Activated CD4-positive, alpha-beta T cell treated with anti-CD3 and anti-CD28 coated beads, Interleukin-2, amount 10 ng/mL, durations not matched to agents 24 days and 14 days (primary cell): ENCODE measurements at places on chromosomes 3 and 15. TPM values are rescaled to one million over a fixed set of nuclear protein-coding genes. Genes with fewer than 3 reads are reported as not detected.

LPP gene
- total RNA-seq, result 39.5 and 41.4 TPM in 2 replicates

GRCh38 chr15:76575274-76575673 is 238.7 kb downstream of the ISL2 start:
- H3K27ac ChIP-seq, result no peak overlapping the region
- H3K4me3 ChIP-seq, result no peak overlapping the region
- DNase-seq, result no peak
- no peaks in the 10 kb centered on the region for H3K27me3 ChIP-seq
- H3K4me1 ChIP-seq, result peaks cover 21% of the 10 kb centered on the region

DNA sequence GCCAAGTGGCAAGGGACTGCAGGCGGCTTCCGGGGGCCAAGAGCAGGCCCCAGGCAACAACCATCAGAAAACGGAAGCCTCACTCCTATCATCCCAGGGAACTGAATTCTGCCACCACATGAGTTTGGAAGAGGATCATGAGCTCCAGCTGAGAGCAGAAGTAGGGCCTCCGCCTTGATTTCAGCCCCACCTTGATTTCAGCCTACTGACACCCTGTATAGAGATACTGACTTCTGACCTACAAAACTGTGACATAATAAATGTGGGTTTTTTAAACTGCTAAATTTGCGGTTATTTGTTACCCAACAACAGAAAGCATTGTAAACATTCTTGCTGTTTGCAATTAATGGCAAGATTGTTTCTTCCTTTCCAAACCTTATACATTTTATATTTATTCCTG is 21.6 kb upstream of the RARRES1 start:
- H3K36me3 ChIP-seq, result peaks cover 2% of the 10 kb centered on the region
- no peaks in the 10 kb centered on the region for H3K27me3 ChIP-seq
- H3K4me3 ChIP-seq, result no peak overlapping the region
- DNase-seq, result no peak

GRCh38 chr15:63905558-63906265 is 72.0 kb upstream of the HERC1 start:
- peaks cover 20% of the 10 kb centered on the region for H3K4me1 ChIP-seq
- H3K36me3 ChIP-seq, result no peaks in the 10 kb centered on the region
- H3K27ac ChIP-seq, result peak overlapping the region; percentile 78
- H3K4me3 ChIP-seq, result peak overlapping the region; percentile 22
- H3K27me3 ChIP-seq, result no peaks in the 10 kb centered on the region
- DNase-seq, result peak; percentile 73
